Activated T-cell treated with anti-CD3 and anti-CD28 coated beads, Interleukin-2, amount 50 U/mL, for 4 hours (primary cell): ENCODE measurements at places on chromosomes 6 and 20.

DNA sequence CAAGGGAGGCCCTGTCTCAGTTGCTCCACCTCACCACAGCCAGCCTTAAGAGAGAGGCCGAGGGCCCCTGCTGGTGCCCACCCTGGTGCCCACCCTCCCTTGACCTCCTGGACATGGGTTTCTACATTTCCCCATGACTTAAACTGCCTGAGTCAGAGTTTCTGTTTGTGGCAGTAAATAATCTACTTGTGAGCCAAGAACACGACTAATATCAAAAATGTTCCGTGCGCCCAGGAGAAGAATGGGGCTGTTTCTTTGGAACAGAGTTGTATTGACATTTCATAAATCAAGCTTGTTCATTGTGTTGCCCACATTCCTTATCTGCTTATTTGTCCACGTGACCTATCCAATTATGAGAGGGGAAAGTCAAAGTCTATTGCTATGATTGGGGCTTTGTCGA is 143.5 kb downstream of the ANKRD60 start:
- no peak for DNase-seq

DNA sequence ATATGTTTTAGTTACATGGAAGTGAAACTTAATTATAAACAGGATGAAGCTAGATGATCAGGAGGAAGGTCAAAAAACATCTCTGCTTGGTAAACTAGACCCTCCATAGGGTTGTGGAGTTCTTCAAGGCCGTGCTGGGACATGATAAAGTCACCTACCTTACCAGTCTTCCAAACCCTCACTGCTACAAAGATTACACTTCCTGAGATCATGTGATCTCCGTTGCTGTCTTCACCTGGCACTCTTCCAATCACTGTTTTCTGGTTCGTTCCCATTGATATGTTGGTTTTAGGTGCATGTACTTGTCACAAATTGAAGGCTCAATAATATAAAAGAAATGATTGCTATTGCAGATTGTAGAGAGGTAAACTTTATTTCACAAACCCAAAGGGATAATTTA is 161.5 kb upstream of the MAN1A1 start:
- DNase-seq, result no peak

- DNase-seq, result no peak
These were observed 28.6 kb downstream of the SPATA2 start for GRCh38 chr20:49886571-49887213.

- no peak for DNase-seq
These were observed 805 bp downstream of the MSH5 start for GRCh38 chr6:31740397-31741223.
